ENCODE measurements at places on chromosomes 2 and 18.

DNA sequence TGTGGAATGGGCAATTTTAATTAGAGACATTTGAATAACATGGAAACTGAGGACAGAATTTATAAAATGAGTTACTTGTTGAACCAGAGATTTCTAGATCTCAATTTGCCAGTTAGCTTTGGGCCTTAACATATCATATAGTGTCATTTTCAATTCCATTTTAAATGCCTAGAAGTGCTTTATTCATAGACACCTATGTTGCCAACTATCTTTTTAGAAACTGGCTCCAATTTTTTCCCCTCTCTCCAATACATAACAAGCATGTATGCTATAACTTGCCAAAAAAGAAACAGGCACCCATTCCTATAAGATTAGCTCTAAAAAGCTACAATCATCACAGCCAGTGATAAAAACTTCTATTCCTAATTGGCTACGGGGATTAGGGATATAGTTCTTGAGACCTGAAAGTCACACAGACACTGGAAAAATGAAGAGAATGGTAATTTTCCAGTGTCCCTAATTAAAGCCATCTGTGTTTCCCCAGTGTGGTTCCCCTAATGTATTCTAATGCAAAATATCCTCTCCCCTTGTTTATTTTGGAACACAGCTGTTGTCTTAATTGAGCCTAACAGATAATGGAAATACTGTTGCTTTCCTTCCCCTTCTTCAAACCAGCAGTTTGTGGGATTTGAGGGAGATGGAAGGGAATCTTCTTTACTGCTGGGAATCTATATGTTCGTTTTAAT, 205.5 kb upstream of the FSHR start:
- no peak for DNase-seq

DNA sequence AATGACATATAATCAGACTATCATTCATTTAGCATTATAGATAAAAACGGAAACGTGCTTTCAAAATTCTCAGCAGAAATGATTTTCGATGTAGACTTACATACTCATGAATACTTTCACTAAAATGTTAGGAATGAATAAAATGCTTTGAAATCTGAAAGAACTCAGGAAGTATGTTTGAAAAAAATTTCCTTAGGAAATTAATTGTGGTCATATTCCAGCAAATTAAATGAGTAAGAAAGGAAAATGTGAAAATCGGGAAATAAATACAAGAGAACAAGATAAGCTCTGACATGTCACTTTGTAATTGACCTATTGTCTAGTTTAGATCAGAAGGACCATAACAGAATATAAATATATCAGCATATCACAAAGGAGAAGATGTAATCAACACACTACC, 981.0 kb upstream of the CDH2 start:
- DNase-seq: no peak

DNA sequence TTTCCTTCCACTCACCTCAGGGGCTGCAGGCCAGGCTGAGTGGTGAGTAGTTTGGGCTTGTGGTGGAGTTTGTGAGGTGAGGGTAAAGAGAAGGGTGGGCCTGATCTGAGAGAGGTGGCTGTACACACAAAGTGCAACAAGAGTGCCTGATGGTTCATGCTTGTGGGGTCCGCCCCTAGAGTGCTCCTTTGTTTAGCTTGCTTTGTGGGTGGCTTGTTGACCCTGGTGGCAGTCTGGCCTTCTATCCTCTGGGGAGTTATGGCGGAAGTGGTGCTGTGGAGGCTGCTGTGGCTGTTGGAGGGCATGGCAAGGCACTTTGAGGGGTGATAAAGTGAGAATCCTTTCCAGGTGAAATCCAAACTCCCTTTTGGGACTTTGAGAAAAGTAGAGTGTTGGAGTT, 10.6 kb downstream of the UBE2F start:
- peak; percentile 41 for DNase-seq

DNA sequence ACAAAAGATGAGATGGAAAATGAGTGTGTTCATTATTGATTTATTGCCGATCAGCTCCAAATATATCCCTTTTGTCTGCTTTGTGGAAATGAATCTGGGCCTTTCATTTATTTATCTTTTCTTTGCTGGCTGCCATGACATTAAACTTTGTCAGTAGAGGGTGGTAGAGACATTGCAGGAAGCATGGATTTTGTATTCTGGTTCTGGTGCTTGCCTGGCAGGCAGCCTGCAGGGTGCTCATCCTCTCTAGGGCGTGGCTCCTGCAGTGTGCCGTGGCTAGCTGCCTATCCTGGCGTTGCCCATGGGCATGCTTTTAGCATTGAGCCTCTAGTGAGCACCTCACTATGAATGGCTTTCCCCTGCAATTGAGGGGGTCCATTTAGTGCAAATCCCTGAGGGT, 593.1 kb downstream of the RNF144A start:
- DNase-seq: no peak

GRCh38 chr2:239157269-239157668, 243.6 kb downstream of the HDAC4 start:
- DNase-seq: no peak
